Fibroblast of skin of back (primary cell): ENCODE measurements at places on chromosomes 2 and 18.

DNA sequence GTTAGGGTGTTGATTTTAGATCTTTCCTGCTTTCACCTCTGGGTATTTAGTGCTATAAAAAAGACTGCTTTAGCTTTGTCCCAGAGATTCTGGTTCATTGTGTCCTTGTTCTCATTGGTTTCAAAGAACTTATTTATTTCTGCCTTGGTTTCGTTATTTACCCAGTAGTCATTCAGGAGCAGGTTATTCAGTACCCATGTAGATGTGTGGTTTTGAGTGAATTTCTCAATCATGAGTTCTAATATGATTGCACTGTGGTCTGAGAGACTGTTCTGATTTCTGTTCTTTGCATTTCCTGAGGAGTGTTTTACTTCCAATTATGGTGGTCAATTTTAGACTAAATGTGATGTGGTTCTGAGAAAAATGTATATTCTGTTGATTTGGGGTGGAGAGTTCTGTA is 167.1 kb upstream of the KYNU start:
- DNase-seq = no peak

DNA sequence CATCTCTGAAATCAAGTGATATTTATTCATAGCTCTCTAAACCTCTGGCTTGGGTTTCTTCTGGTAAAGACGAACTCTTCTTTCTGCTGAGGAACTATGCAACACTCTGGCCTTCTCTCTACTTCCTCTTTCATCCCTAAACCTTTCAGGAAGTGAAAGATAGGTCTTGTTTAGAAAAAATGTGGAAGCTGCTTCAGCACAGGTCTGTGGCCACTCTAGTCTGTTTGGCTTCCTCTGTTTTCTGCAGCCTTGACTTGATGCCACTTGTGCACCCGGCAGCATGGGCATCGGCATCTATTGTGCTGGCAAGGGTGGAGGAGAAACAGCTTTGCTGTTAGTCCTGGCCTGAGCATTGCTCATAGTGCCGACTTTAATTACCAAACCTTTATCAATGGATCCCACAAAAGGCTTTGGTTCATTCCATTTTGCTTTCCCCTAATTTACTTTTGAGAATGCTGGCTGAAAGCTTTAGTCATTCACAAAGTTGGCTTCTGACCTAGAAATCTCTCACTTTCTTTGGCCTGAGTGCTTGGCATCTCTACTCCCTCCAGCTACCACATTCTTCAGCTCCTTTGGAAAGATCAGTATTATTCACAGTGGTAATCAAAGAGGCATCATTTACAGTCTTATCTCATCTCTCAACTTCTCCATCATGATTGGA is 32.0 kb upstream of the GPR39 start:
- DNase-seq = no peak

GRCh38 chr2:179613701-179614100 is 247.7 kb downstream of the ZNF385B start:
- peak; percentile 17 for DNase-seq

DNA sequence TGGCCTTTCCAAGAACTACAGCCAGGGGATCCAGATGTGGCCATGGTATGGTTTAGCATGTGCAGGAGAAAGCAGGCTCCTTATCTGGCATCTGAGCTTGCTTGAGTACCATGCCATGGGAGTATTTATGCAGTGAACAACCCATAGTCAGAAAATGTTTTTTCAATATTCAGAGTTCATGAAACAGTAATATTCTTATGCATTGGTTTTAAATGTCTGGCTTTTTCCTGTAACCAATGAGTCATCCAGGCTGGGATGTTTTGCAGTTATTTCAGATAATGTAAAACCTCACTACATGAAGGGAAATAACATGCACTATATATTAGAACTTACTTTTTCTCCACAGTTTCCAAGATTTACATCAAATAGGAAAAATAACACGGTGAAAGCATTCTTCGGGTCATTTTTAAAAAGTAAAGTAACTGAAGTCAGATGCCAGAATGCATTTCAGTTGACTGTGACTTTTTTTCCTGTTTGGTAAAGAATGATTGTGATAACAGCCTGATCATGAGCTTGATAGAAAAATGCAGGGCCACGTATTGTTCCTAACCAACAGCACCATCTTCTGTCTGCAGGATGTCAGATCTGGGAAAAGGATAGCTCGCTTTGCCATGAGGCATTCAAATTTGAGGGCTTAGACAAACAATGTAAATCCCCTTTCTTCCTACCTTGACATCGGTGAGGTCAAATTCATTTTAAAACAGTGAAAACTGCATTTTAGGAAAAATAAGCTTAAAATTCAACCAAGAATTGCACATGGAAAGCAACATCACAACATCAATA is 152.8 kb downstream of the DSC3 start:
- peak; percentile 1 for DNase-seq

DNA sequence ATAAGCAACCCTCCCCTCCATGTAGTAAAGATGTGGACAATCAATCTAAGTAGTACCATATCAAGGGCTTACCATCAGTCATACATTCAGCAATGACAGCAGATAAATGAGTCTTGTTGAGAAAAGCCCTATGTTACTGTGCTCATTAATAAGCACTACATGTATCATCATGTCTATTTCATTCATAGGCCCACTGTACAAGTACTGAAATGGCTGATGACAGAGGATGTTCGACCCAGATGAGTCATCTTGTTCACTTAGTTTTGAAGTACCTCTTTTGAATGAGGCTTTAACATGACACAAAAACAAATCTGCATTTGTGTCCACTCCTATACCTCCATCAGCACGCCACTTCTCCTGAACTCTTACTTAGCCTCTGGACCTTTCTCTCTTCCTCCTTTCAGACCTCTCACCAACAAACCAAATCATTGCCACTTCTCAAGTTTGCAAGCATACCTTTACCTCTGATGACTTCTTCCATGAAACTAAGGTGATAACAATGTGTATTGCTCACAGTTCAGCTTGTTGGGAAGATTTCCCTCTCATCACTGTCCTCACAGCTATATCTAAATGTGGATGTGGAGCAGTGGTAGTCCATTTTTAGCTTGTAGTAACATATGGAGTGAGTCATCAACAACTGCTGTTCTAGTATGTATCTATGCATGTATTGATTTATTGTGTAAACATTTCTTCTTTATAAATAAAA is 921.0 kb upstream of the SLC39A10 start:
- DNase-seq = peak; percentile 41

DNA sequence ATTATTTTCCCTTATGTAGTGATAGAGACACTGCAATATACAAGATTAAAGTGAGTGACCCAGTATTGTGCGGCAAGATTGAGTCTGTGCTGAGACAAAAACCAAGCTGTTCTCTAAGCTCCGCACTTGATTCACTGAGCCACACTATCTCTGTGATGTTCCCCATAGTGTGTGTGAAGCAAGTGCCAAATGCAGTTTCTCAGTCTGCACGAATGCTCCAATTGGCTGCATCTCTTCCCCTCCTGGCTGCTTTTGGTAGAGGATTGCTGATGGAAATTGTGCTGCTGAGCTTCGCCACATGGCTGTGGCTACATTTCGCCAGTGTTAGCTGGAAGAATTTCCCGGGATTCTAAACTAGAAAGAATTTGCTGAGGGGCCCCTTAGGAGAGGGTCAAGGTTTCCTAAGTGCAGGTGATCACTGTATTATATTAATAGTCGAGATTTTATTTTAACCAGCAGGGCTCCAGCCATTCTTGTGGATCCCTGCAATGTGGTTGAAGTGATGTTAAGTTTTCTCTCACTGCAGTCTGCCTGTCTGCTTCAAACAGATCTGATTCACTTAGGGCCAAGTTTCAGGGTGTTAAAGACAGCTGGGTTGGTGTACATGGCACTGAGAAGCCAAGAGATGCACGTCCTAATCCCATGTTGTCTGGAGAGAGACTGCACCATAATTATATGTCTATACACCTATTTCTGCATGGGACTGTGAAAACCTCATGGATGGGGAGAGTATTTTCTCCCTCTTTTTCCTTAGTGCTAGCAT is 317.2 kb downstream of the DCC start:
- no peak for DNase-seq
